B cell (primary cell): ENCODE measurements at places on chromosomes 2 and 18. TPM values are rescaled to one million over a fixed set of nuclear protein-coding genes. Genes with fewer than 3 reads are reported as not detected.

SKA1 gene
- total RNA-seq: 0.52 and 0.66 TPM in 2 replicates

CCDC148 gene
- 0.56 TPM in 1 of 2 replicates, not detected in the other for total RNA-seq

EIF2B4 gene
- total RNA-seq: 50.5 and 56.7 TPM in 2 replicates

MARCHF4 gene
- not detected in 2 replicates for total RNA-seq

GCG gene
- not detected in 2 replicates for total RNA-seq

GRHL1 gene
- 0.70 and 0.76 TPM in 2 replicates for total RNA-seq

GALNT14 gene
- total RNA-seq: 4.9 and 6.2 TPM in 2 replicates

POTEF gene
- total RNA-seq: not detected in 2 replicates

CYP27C1 gene
- not detected in 2 replicates for total RNA-seq

SERPINB13 gene
- total RNA-seq: not detected in 2 replicates

ZNF385B gene
- total RNA-seq: not detected in 2 replicates

TMEM37 gene
- not detected in 2 replicates for total RNA-seq

TRAPPC8 gene
- total RNA-seq: 89.8 and 95.5 TPM in 2 replicates

HOXD12 gene
- total RNA-seq: not detected in 2 replicates

HAT1 gene
- 25.1 and 26.9 TPM in 2 replicates for total RNA-seq

LHCGR gene
- not detected in 2 replicates for total RNA-seq

GPBAR1 gene
- 0.81 and 1.5 TPM in 2 replicates for total RNA-seq

- no peaks in the 10 kb centered on the region for H3K27me3 ChIP-seq
- H3K36me3 ChIP-seq: no peaks in the 10 kb centered on the region
- no peaks in the 10 kb centered on the region for H3K4me1 ChIP-seq
- DNase-seq: no peak
- H3K27ac ChIP-seq: no peak overlapping the region
Measured at GRCh38 chr2:16055848-16056580, 115.7 kb downstream of the MYCN start.

GRCh38 chr2:44972771-44973535, 31.5 kb downstream of the SIX3 start:
- no peak for DNase-seq
- H3K36me3 ChIP-seq: no peaks in the 10 kb centered on the region
- no peak overlapping the region for H3K4me3 ChIP-seq

GRCh38 chr18:75088021-75088506, 120.9 kb downstream of the PTGR3 start:
- H3K27ac ChIP-seq: no peak overlapping the region
- no peak overlapping the region for H3K4me3 ChIP-seq
- no peak for DNase-seq
- no peaks in the 10 kb centered on the region for H3K27me3 ChIP-seq
- no peaks in the 10 kb centered on the region for H3K4me1 ChIP-seq
- no peaks in the 10 kb centered on the region for H3K36me3 ChIP-seq

GRCh38 chr2:69073928-69074570, 61.1 kb downstream of the ANTXR1 start:
- H3K4me3 ChIP-seq: no peak overlapping the region
- H3K36me3 ChIP-seq: no peaks in the 10 kb centered on the region
- no peaks in the 10 kb centered on the region for H3K27me3 ChIP-seq
- H3K27ac ChIP-seq: no peak overlapping the region
- no peak for DNase-seq

GRCh38 chr2:11022591-11023273, 111.0 kb downstream of the KCNF1 start:
- H3K36me3 ChIP-seq: no peaks in the 10 kb centered on the region
- H3K27me3 ChIP-seq: no peaks in the 10 kb centered on the region

- no peak overlapping the region for H3K4me3 ChIP-seq
- no peaks in the 10 kb centered on the region for H3K36me3 ChIP-seq
- DNase-seq: no peak
Measured at GRCh38 chr2:86290596-86291327, 46.7 kb downstream of the REEP1 start.

- no peaks in the 10 kb centered on the region for H3K27me3 ChIP-seq
- DNase-seq: no peak
- no peak overlapping the region for H3K27ac ChIP-seq
- H3K4me1 ChIP-seq: peaks cover 22% of the 10 kb centered on the region
- no peak overlapping the region for H3K4me3 ChIP-seq
Measured at GRCh38 chr2:27773959-27774358, 2.4 kb downstream of the MRPL33 start.

DNA sequence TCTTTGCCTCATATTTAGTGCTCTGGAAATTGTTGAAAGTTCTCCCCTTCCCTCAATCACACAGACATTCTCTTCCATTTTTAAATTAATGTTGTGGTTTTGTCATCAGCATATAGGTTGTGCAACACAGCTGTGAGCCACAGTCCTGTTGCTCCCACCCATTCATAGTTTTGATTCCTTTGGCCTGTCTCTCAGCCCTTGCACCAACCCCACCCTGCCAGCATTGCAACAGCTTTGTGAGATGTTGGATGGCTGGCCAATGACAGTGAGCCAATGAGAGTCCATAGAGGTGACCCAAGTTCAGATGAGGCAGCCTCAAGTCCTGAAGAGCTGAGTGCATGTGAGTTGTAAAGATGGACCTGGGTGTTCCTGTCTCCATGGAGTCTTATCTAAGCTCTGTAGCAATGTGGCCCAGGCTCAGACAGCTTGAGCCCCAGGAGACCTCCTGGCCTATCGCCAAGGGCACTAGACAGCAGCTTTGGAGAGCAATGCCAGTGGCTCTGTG, 775.5 kb downstream of the RNF144A start:
- no peaks in the 10 kb centered on the region for H3K4me1 ChIP-seq
- no peaks in the 10 kb centered on the region for H3K36me3 ChIP-seq
- no peak for DNase-seq
- no peaks in the 10 kb centered on the region for H3K27me3 ChIP-seq
- no peak overlapping the region for H3K27ac ChIP-seq

DNA sequence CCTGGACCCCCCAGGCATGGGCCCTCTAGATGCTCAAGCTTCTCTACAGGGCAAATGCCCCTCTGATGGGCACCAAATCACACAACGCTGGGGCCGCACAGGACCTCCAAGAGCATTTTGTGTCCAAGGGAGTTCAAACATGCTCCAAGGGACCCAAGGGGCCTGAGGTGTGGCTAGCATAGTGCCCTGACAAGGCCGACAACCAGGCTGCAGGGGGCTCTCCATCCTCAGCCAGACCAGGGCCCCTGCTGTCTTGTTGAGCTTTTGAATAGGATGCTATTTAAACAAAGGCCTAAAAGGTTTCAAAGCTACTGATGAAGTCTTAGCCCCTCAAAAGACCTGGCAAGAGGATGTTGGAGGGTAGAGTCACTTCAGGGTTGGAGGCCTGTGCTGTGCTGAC, 33.1 kb downstream of the EN1 start:
- H3K36me3 ChIP-seq: no peaks in the 10 kb centered on the region
- H3K27ac ChIP-seq: no peak overlapping the region
- no peak overlapping the region for H3K4me3 ChIP-seq
- DNase-seq: no peak
- H3K4me1 ChIP-seq: no peaks in the 10 kb centered on the region

DNA sequence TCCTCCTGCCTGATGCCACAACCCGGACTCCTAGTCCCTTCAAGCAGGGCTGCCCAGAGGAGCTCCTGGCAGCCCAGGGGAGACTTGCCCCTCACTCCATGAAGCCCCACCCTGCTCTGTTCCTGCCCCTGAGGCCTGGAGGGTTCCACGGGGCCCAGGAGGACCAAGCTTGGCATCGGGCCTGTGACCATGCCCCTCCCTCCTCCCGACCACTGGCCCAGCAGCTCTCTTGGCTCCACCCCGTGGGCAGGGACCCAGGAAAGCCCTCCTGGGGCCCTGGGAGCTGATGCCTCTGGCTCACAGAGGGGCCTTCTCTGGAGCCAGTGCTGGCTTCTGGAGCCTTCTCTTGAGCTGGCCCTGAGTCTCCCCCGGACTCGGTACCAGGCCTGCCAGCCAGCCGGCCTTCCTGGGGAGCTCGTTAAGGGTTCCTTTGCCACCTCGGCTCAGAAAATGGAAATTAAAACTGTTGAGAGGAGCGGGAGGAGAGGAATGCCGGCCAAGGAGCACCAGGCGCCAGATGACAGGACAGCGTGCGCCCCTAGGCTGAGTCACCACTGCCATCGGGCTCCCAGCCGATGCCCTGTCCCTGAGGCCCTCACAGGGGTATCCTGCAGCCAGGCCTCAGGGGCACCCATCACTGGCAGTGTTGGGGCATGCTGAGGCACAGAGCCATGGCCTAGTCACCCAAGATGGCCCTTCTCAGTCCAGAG, 40.6 kb upstream of the SNED1 start:
- H3K36me3 ChIP-seq: no peaks in the 10 kb centered on the region
- no peak overlapping the region for H3K27ac ChIP-seq
- DNase-seq: no peak

DNA sequence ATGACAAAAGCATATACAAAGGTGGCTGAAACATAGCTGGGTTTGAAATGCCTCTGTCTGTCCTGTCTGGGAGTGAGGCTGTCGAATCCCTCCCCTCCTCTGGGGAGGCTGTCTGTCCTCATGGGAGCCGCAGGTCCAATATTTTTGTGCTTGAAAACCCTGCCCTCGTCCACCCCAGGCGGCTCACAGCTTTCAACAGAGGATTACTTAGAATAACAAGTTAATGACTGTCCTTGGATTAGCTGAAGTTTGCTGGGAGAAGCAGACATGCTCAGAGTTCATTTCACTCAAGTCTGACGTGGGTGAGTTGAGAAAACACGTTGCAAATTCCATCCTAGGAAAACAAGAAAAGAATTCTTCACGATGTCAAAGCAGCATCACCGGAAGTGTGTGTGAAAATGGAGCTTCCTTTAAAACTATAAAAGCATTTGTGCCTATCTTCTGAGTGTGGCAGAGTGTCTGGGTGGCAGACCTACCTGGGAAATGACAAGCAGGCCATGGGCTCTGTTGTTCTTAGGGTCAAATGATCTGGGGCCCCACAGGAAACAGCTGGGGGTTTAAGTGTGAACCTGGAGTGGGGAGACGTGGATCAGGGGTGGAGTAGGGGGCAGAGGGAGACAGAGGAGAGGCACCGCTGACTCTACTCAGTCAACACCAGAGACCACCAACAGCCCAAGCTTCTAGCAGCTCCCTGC, 77.1 kb downstream of the DDX1 start:
- H3K27me3 ChIP-seq: no peaks in the 10 kb centered on the region
- H3K4me1 ChIP-seq: no peaks in the 10 kb centered on the region
- no peak overlapping the region for H3K27ac ChIP-seq
- H3K4me3 ChIP-seq: no peak overlapping the region
- H3K36me3 ChIP-seq: no peaks in the 10 kb centered on the region

DNA sequence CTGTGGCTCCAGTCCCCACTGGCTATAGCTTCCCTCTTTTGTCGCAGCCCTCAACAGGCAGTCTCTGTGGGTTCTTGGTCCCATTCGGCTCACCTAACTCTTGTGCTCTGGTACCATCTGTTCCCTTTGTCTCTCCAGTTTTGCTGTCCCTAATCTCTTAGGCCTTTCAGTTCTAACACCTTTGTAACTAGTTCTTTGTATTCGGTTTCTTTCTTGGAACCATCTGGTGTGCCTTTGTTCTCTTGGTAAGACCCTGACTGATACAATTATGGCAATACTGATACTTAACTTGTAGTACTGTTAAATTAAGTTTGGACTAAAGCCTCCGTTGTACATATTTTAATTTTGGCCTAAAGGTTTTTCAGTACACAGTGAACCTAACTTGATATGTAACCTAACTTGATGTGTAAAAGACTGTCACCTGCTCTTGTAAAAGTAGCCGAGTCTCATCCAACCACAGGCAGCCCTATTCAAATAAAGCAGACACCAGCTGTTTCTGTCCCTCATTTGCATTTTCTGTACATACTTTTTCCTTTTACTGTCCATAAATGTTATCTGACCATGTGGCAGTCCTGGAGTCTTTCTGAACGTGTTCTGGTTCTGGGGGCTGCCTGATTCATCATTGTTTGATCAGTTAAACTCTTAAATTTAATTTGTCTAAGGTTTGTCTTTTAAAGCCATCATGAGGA, 4.8 kb upstream of the MRPL44 start:
- peak; percentile 65 for DNase-seq
- H3K27me3 ChIP-seq: no peaks in the 10 kb centered on the region
- H3K36me3 ChIP-seq: no peaks in the 10 kb centered on the region
- peaks cover 37% of the 10 kb centered on the region for H3K4me1 ChIP-seq
- H3K27ac ChIP-seq: peak overlapping the region; percentile 79

DNA sequence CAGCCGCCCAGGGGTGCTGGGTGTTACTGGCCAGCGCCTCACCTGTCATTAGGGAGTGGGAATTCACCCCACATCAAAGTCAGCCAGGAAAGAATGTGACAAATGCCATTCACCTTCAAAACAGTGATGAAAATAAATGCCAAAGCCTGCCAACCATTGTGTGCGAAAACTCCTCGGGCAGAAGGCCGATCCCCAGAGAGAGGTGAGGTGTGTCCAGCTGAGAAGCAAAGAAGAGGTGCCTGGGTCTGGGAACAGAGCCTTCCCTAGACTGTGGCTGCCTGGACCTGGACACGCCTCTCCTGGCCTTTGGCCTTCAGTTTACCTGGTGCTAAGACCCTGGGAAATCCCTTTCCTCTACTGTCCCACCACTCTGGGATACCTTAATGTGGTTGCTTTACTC, 142.7 kb downstream of the CYP26B1 start:
- DNase-seq: no peak
- H3K36me3 ChIP-seq: no peaks in the 10 kb centered on the region
- H3K27me3 ChIP-seq: no peaks in the 10 kb centered on the region
- no peak overlapping the region for H3K27ac ChIP-seq
- H3K4me1 ChIP-seq: no peaks in the 10 kb centered on the region

DNA sequence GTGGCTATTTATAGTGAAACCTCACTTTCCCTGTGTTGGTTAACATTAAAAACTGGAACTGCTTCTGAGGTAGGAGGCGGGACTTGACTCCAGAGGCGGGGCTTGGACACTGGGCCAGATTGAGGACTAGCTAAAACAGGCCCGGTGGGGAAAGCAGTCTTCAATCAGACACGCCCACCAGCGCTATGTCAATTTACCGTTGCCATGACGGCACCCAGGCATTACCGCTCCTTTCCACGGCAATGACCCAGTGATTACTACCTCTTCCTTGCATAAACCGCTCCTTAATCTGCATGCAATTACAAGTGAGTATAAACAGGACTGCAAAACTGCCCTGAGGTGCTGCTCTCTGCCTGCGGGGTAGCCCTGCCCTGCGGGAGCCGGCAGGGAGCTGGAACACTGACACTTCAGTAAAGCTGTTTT, 35.3 kb downstream of the LRRFIP1 start:
- no peak overlapping the region for H3K27ac ChIP-seq
- peak; percentile 80 for DNase-seq
- peaks cover 7% of the 10 kb centered on the region for H3K4me1 ChIP-seq
- H3K36me3 ChIP-seq: no peaks in the 10 kb centered on the region
- peaks cover 4% of the 10 kb centered on the region for H3K27me3 ChIP-seq

- no peaks in the 10 kb centered on the region for H3K27me3 ChIP-seq
- no peak overlapping the region for H3K27ac ChIP-seq
- no peaks in the 10 kb centered on the region for H3K36me3 ChIP-seq
- no peak overlapping the region for H3K4me3 ChIP-seq
- no peak for DNase-seq
Measured at GRCh38 chr18:43236921-43237320, 40.4 kb downstream of the SYT4 start.

- DNase-seq: no peak
- H3K36me3 ChIP-seq: peaks cover 2% of the 10 kb centered on the region
- peaks cover 23% of the 10 kb centered on the region for H3K4me1 ChIP-seq
- H3K27me3 ChIP-seq: no peaks in the 10 kb centered on the region
- peak overlapping the region; percentile 97 for H3K27ac ChIP-seq
Measured at GRCh38 chr18:2570772-2571199, 519 bp downstream of the METTL4 start.

- no peaks in the 10 kb centered on the region for H3K36me3 ChIP-seq
- H3K4me3 ChIP-seq: no peak overlapping the region
- no peak overlapping the region for H3K27ac ChIP-seq
- no peaks in the 10 kb centered on the region for H3K27me3 ChIP-seq
- peaks cover 10% of the 10 kb centered on the region for H3K4me1 ChIP-seq
- no peak for DNase-seq
Measured at GRCh38 chr18:48158721-48159120, 228.3 kb upstream of the SMAD2 start.
